ENCODE measurements at places on chromosomes 7 and 10. TPM values are rescaled to one million over a fixed set of nuclear protein-coding genes. Genes with fewer than 3 reads are reported as not detected.
A peak's percentile ranks its signal among the peaks of the same experiment; 100 is the strongest.

- no peak for DNase-seq
Observed at GRCh38 chr7:128407751-128408708, 1.8 kb downstream of the IMPDH1 start.

GRCh38 chr7:117132321-117133120, 179.2 kb downstream of the ST7 start:
- DNase-seq = no peak

GRCh38 chr10:3806603-3807002, 21.6 kb upstream of the KLF6 start:
- no peak for DNase-seq

GRCh38 chr10:43821103-43821502, 172.4 kb upstream of the ZNF32 start:
- DNase-seq = no peak

- DNase-seq = no peak
Observed at GRCh38 chr7:126685018-126685573, 567.6 kb downstream of the GRM8 start.

- no peak for DNase-seq
Observed at GRCh38 chr10:109977382-109977806, 30.4 kb upstream of the ADD3 start.

- no peak for DNase-seq
Observed at GRCh38 chr7:37495574-37496184, 47.0 kb upstream of the ELMO1 start.

- no peak for DNase-seq
Observed at GRCh38 chr7:144720149-144720548, 115.7 kb downstream of the TPK1 start.

- no peak for DNase-seq
Observed at GRCh38 chr10:110771991-110772390, 99.7 kb upstream of the PDCD4 start.

GRCh38 chr10:96402417-96403305, 43.9 kb upstream of the OPALIN start:
- DNase-seq = no peak

- peak; percentile 45 for DNase-seq
Observed at GRCh38 chr10:44395396-44395795, 10.5 kb upstream of the CXCL12 start.

DNA sequence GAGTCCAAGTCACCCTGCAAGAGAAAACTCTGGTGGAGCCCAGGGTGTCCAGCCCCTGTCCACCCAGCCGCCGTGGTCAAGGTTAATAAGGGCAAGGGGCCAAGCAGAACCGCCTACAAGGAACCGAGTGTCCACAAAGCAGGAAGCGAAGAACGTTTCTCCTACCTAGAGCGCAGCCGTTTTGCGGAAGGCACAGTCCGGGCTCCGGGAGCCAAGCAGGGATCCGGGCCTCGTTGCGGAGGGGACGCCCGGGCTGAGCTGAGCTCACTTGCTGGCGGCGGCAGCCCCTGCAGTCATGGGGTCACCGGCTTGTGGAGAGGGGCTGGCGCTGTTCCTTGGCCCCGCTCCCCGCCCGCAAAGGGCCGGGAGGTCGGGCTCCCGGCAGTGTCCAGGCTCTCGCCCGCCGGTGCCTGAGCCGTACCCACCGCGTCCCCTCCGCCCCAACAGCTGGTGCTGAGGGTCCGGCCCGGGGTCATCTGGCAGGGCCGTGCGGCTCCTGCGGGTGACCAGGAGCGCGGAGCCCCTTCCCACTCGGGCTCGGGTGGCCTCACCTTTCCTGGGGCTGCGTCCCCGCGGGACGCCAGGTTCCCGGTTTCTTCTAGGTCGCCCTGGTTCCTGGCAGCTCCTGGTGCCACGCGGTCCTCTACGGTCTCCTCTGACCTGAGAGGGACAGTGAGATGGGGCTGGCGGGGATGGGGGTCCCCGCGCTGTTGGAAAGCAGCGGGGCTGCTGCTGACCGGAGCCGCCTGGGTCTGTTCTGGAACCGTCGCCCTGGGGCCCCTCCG, 14.0 kb upstream of the ZNF273 start:
- DNase-seq = peak; percentile 75

DNA sequence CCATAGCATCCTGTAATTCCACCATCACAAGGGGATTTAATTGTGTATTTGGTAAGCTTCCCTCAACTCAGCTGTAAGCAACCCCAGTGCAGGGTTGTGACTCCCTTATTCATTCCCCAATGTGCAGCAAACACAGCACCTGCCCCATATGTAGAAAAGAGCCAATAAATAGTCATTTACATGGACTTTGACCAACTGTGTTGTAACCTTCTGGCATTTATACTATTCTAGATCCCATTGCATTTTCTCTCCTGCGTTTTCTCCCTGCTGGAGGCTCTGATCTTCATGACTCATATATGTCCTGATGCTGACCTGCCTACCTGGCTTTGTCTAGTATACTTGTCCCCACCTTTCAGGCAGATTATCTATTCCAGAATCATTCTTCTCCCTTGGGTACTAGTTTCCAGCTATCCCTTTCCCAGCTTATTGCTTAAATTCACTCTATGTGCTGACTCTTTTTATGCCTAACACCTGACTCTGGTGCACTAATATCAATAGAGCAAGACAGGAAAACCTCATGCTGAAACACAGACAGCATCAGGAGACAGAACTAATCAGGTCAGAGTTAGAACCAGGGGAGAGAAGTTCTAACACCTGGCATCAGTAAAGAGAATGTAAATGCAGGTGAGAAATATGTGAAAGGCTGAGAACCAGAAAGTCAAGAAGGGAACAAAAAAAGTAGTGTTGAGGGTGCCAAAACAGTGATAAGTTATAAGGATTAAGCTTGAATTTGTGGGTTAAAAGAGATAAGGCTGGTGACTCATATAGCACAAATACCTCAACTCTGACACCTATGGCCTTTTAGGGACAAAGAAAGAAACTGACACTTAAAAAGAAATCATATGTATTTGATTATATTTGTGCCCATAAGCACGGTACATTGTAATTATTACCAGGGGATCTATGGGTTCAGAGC, 402.7 kb downstream of the IPMK start:
- DNase-seq = no peak

- DNase-seq = peak; percentile 82
Observed at GRCh38 chr7:76020031-76020714, 25.8 kb upstream of the TMEM120A start.

- DNase-seq = no peak
Observed at GRCh38 chr10:22609251-22609650, 105.1 kb downstream of the PIP4K2A start.

GRCh38 chr10:43904844-43905243, 256.2 kb upstream of the ZNF32 start:
- DNase-seq = no peak

DNA sequence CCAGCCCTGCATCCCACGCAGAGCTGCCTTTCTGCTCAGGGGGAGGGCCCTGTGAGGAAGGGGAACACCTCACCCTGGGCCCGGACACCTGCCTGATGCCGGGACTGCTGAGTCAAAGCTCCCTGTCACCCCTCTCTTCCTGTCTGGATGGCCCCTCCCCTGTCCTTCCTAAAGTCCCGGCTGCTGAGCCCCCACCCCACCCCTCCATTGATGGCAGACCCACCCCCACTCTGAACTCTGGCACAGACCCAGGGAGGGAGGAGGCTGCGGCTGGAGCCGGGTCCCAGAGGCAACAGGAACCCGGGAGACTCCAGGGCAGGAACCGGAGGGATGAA, 78.7 kb downstream of the ELFN1 start:
- no peak for DNase-seq

DNA sequence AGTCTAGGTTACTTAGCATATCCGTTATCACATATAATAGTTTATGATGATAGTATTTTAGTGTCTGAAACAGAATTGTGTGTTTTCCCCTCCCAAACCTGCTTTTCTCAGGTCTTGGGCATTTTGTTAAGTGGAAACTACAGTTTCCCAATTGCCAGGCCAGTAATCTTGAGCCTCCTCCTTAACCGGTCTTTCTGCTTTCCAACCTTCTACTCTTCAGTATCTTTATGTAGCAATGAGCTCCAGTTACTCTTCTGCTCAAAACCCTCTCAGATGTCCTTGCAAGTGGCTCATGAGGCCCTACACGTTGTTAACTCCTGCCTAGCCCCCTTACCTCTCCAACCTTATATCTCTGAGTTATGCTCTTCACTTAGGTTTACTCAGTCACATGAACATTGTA, 22.0 kb downstream of the WAC start:
- DNase-seq = no peak

DNA sequence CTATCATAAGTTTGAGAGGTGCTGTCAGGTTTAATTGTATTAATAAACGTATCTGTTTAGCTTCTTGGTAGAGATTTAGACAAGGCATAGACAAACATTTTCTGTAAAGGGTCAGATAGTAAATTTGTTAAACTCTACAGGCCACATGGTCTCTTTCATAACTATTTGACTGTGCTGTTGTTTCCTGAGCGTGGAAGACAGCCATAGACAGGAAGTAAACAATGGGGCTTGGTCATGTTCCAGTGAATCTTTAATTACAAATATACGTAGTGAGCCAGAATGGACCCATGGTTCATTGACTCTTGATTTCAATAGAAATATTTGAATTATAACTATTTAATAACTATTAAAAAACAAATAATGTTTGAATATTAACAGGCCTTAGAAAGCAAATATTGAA, 451.1 kb downstream of the SH2D4B start:
- no peak for DNase-seq

GRCh38 chr10:11163780-11164550, 146.3 kb downstream of the CELF2 start:
- no peak for DNase-seq

GRCh38 chr7:23893176-23893941, 183.3 kb downstream of the STK31 start:
- DNase-seq = no peak

GRCh38 chr7:102258749-102259107, 27.9 kb upstream of the SH2B2 start:
- DNase-seq = no peak

DNA sequence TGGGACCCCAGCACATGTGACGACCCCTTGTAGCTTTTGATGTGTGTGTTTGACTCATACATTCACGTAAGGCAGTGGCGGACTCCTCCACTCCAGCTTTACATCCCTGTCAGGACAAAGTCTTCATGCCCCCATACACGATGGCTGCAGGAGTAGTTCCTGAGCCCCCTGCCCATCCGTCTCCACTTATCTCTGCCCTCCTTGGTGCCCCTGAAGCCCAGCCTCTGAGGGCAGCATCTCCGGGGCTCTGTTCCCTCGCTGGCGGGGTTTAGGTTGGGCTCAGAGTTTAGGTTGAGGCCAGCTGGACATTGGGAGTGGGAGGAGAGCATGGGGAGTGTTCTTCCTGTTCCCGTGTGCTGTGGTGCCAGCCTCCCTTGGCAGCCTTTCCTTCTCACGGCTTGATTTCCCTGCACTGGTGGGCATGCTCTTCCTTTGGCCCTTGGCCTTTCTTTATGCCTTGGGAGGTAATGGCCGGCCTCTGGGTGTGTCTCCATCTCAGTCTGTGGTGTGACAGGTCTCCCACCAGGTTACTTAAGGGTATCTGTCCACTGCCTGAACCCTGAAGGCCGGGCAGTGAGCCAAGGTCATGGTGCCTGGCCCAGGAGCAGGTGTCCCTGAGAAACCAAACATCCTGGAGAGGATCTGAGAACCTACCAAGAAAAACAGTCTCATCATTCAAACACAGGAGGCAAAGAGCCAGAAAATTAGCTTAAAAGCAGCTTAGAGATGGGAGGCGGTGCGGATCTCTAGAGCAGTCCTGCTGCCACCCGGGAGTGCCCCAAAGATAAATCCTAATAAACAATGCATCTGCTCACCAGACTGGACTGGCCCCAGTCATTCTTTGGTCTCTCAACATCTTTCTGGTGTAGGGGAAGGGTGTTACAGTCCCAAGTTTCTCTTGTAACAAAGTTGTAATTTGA, 85.5 kb downstream of the GLRX3 start:
- DNase-seq = peak; percentile 44

DNA sequence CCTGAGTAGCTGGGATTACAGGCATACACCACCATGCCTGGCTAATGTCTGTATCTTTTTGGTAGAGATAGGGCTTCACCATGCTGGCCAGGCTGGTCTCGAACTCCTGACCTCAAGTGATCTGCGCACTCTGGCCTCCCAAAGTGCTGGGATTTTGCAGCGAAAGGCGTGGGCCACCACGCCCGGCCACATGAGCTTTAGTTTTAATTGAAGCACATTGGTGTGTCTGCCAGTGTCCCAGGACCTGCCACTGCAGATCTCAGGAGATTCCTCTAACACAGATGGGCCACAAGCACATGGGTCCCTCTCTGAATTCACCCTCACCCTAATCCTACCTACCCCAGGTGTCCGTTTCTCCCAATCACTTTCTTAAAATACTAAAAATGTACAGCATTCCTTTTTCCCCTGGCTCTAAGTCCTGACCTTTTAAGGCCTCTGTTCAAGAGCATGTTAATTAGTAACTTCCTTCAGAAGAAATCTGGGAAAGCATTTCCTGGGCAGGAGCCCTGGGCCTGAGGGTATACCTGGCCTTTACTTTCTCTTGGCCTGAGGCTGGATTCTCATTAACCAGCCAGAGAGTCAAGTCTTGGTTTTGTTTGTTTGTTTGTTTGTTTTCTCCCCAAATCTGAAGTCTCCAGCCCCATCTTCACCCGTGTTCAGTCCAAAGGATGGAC, 82.6 kb downstream of the PRPF18 start:
- DNase-seq = no peak

DNA sequence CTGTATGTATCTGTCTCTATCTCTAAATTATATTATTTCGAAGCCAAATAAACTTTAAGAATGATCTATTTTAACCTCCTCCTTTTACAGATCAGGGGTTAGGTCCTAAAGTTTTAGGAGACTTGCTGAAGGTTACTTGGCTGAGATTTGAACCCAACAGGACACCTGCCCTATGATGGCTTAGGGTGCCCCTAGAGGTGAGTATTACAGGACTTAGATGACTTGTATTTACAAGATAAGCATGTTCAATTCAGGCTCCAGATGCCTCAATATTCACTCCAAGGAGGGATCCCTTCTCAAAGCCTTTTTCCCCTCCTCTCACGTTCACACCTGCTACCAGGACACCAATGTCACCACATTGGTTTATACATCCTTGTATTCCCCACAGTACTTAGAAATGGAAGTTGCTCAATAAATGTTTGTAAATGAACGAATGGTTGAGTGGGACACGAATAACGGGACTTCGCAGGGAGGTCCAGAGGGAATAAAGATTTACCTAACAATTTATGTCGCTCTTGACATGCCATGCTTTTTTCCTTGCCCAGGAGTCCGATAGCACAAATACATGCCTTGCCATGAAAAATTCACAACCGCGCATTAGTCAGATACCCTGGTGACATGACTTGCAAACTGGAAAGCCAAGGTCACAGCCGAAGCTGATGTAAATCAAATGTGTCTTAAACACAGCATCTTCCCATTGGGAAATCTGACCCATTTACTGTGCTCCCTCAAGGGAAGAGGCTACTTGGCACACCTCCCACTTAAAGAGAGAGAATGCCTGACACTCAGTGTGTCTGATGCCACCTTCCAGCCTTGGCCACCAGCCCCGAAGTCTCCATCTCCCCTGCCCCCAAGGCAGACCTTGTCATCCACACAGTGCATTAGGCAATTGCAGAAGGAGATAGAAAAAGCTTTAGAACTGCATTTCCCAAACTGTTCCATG, 872.2 kb upstream of the AUTS2 start:
- no peak for DNase-seq

GRCh38 chr10:70917226-70917625, 28.9 kb upstream of the PCBD1 start:
- no peak for DNase-seq

Gene CHAT
- not detected for total RNA-seq

Gene MAT1A
- total RNA-seq = 0.69 TPM

Gene HOXA10
- total RNA-seq = 0.38 TPM

Gene PPP1R9A
- 30.6 TPM for total RNA-seq

Gene PVRIG
- total RNA-seq = 1.4 TPM

Gene GPR146
- total RNA-seq = 40.0 TPM

Gene ACTL6B
- not detected for total RNA-seq

Gene DNAJC12
- total RNA-seq = 1.6 TPM

Gene CCDC146
- 4.3 TPM for total RNA-seq

Gene SLC39A12
- total RNA-seq = 0.29 TPM

Gene FOXP2
- 7.6 TPM for total RNA-seq
